ENCODE measurements at places on chromosomes 12 and 14.

DNA sequence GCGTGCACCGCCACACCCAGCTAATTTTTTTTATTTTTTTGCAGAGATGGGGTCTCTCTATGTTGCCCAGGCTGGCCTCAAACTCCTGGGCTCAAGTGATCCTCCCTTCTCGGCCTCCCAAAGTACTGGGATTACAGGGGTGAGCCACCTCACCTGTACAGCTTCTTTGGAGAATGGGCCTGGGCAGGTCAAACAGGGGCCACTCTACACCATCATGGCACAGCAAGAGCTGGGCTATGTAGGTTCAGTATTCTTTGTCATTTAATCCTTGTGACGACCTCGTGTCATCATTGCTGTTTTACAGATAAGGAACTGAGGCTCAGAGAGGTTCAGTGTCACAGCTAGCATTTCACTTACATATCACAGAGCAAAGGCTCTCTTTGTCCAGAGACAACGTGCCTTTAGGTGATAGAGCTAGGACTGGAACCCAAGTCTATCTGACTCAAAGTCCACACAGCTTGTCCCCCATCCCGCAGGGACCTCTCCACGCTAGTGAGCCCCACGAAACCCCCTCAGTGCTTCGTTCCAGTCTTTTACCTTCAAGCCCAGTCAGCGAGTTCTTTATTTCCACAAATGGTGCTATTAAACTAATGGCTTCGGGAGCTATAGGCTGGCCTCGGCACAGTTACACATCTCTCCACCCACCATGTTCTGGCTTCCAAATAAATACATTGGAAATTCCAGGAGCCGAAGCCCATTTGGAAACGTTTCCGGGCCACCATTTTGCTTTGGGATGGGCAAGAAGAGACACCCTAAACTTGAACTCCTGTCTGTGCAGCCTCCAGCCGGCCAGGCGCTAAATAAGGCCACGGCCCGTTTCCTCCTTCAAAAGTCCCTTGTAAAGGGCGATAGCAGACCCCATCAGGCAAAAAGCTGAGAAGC lies 660 bp upstream of the MAP1LC3B2 start:
- DNase-seq, result no peak

GRCh38 chr12:102954134-102954533 lies 3.3 kb upstream of the ASCL1 start:
- DNase-seq, result no peak

GRCh38 chr14:35932659-35933159 lies 106.6 kb downstream of the BRMS1L start:
- DNase-seq, result no peak

GRCh38 chr12:77062396-77062795 lies 3.0 kb downstream of the E2F7 start:
- DNase-seq, result no peak

DNA sequence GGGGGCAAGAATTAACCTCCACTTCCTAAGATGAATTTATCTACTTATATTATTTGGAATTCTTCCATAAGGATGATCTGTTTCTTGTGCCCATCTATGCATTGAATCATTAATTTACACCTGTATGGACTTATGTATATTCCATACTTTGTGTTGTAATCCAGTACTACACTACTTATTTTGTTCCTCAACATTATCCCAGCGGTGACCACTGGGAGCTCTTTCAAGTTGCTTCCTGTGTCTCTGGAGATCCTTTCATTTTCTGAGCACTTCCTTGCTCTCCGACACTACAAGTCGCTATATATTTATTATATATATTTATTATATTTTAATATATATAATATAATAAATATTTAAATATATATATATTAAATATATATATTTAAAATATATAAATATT lies 54.9 kb upstream of the SCN8A start:
- DNase-seq, result peak; percentile 27

DNA sequence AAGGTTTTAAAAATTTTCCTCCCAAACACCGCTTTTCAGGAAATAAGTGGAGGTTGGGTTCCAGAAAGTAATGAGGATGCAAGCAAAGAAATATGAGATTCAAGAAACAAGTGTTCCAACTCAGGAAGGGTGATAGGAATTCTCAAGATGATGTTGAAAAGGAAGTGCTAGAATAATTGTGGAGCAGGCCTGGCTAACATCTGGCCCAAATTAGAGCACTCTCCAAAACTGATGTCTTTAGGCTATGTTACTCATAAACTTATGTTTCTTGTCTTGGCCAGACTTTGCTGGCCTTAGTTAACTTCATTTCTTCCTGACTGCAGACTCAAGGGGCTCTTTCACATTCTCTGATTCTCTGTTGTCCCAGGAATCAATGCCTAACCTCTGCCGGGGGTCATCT lies 116.3 kb downstream of the TMTC3 start:
- DNase-seq, result no peak

DNA sequence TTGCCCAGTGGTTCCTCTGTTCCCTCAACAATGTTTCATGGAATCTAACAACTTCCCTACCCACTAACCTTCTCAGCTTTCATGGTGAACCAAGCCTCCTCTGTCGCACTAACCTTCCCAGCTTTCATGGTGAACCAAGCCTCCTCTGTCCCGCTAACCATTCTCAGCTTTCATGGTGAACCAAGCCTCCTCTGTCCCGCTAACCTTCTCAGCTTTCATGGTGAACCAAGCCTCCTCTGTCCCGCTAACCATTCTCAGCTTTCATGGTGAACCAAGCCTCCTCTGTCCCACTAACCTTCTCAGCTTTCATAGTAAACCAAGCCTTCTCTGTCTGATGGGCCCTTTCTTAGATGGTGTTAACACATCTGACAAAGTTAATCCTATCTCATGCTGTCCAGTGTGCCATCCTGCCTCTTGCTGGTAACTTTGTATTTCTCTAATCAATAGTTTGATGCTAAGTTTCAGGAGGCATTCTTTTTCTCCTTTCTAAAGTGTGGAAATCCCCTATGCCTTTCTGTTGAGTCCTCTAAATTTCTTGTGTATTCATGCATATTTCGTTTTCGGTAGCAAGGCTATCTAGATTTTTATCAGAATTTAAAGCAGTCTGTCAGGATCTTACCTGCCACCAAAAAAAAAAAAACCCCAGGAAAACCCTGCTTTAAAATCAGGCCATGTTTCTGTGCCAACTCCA lies 26.8 kb upstream of the KCNK13 start:
- DNase-seq, result no peak

DNA sequence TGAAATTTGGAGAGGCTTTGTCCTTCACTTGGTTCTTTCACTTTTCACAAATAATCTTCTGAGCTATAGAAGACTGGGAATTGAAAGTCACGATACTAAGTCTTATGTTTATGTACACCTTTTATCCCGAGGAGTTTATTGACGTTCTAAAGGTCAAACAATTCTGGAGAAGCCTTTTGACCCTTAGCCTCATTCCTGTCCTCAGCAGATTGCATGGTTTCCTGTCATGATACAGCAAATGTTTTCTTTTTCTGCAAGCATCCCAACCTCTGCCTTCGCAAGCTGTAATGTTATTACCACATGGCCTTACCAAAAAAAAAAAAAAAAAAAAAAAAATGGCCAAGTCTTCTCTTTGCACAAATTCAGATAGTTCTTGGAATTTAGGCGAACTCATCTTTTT lies 411.7 kb upstream of the FLRT2 start:
- DNase-seq, result no peak

- DNase-seq, result no peak
Observed at GRCh38 chr12:121990692-121991603, 30.7 kb upstream of the BCL7A start.

DNA sequence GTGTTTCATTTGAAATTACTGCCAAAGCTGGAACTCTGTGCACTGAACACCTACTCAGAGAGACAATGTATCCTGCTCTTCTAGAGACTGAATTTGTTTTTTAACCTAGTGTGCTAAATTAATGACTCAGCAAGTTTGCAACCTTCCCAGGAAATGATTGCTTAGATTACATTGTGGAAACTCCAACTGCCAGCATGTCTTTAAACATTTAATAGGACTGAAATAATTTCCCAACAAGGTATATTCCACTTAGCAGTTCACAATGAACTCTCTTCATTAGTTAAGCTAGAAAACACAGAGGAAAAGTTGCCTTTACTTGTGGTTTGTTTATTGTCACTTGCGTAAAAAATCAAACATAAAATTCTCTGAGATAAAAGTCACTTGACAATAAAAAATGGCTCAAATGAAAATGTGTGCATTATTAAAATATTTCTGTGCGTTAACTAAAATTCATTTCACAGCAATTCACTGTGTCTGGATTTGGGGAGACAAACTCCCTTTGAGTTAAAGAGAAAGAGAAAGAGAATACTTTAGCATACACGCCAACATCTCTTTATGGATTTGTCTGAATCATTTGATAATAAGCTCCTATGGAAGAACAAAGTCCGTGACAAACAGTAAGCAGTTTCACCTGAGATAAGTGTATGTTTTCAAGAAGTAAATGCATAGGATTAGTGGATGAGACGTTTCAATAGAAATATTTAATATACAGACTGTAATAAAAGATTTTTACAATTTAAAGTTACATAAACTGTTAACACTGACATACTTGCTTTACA lies 284.0 kb downstream of the PRKD1 start:
- DNase-seq, result peak; percentile 76

GRCh38 chr14:29930283-29930682 lies 2.6 kb upstream of the PRKD1 start:
- DNase-seq, result peak; percentile 53
